Right hindlimb (tissue), 1 donor: ENCODE measurements at places on chromosomes 7 and 10.

DNA sequence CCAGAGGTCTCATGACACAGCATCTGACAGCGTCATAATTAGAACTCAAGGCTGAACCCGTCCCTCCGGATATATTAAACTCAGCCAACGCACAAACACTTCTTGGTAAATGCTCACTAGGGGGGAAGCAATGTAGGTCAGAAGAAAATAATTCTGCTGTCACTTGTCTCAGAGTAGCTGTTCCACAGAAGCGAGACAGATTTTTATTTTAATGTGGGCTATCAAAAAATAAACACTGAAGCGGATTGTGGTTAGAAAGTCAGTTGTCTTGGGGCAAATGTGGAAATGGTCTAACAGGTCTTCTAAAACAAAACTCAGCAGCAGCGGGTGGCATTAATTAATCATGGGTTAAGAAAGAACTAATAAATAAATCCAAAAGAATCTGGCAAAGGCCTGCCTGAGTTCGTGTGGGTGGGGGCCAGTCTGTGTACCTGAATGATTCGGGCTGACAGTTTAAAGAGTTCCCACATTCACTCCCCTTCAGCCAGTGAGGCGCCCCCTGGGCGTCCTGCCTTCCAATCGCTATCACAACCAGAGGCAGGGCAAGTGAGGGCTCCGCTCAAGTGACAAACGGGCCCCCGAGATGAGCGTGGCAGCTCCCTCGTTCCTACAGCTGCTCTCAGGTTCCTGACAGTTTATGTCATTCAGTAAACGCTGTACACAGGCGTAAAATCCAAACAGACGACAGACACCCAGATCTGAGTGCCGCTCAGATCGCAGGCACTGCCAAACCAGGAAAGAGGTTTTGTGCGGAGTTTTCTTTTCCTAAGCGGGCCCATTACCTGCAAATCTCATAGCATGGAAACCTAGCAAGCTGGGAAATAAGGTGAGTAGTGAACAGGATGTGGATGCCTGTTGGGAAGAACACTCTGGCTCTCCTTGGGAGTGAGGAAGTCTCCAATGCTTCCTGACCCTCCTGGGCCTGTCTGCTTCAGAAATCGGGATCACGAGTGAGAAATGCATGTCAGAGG is 52.9 kb downstream of the NRAP start:
- peak; percentile 25 for DNase-seq

DNA sequence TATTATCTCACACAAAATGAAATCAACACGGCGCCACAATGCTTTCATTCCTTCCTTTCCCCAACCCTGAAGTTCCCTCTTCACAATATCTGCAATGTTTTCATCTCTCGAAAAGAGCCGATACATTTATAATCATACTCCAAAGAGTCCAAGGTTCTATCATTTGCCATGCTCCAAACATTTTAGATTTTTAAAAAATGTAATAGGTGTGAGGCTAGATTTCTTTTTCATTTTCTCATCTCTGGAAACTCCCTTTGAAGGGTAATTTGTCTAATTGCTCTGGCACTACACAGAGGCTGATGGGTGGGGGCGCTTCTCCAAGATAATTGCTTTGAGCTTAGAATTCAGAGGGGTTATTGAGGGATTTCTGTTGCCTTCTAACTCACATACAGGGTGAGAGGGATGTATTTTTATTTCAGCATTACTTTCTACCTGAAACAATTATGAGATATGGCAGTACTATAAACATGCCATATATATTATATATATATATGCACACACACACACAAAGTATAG is 4.9 kb downstream of the DLX5 start:
- no peak for DNase-seq

- DNase-seq, result no peak
Observed at GRCh38 chr7:114941692-114942091, 19.8 kb downstream of the MDFIC start.

DNA sequence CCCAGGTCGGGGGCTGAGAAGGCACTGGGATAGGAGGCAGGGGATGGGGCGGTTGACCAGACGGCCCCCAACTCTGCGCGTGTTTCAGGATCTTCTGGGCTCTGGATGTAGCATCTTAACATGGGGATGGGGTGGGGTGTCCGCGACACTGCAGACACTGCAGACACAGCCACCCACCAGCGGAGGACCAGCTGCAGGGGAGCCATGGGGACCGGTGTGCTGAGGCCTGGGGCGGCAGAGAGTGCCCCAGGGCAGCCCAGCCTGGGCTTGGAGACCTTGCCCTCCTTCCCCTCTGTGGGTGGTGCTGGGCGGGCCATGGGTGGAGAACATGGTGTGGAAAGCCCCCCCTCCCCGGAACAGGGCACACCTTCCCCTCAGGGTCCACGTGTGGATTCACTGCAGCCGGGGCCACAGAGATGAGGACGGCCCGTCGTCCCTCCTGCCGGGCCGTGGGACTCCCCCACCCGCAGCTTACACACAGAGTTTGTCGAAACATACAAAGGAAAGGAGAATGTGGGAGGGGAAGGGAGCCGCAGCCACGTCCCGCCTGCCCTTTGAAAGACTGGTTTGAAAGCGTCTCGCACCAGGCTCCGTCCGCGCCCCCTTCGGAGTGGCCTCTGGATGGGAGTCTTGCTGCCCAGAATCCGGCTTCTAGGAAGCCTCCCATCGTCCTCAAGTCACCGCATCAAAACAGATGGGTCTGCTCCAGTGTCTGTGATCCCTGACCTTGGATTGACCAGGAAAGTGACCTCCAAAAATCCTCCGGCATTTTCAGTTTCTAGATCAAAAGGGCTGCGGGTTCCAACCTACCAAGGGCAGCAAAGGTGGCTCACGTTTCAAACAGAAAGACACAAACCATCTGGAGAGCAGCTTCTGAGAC is 91.5 kb upstream of the TCERG1L start:
- no peak for DNase-seq

GRCh38 chr7:101294039-101294831 is 27.4 kb downstream of the IFT22 start:
- no peak for DNase-seq

DNA sequence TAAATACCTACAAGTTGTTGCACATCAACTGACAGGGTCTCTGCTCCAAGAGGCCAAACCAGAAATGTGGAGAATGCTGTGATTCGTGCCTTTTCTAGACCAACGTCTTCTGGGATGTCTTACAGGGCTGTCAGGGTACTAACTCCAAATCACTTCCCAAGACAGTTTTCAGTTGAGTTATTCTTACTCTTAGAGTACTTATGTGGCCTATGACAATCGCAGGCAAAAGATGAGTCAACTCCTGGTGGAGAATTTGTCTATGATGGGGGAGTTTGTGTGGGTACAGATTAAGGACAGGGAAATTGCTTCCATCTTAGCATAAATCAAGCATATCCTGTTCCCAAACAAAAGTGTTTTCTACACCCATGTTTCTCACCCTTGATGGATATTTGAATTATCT is 734.8 kb downstream of the TNS3 start:
- no peak for DNase-seq

DNA sequence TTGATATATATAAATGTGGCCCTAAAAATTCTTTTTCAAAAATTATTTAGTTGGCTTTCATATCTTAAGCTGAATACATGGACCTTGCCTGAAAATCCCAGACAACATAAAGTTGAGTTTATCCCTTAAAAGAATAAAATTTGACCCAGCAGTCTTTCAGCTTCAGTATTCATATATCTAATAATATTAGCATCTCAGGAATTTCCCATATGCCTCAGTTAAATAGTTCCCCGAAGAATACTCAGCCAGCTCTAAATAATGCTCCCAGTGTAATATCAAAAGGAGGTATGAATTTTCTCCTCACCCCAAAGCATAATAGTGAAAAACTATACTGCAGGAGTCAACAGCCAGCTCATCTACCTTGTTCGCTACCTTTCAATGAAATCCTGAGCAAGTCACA is 145.9 kb downstream of the CTNNA3 start:
- DNase-seq, result no peak

DNA sequence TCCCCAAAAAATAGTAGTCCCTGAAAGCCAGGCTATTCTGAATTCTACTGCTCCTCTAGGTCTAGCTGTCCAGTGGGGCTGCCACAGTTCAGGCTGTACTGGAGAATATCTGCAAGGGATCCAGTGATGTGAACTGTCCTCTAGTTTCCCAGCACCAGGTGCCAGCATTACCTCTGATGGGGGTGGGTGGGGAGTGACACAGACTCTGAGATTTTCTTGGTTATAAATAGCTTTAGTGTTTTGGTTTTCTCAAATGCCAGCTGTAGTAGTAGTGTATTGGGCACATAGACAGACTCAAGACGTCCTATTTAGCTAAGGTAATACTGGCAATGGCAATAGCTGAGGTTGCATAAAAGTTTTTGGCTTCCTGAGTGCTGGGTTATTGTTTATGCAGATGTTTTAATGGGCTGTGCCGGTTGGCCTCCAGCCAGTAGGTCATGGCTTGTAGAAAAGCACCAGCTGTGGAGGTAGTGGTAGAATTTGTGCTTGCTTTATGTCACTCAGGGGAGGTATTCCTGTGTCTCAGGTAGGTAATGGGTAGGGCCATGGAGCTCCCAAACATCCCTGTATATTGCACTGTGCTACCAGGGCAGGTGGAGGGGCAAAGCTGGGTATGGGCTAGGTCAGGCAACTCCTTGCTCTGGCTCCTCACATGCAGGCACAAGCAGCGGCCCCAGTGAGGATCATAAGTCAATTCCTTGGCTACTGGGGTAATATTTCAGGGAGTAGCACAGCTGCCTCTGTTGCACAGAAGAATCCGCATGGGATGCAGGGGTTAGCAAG is 338.7 kb upstream of the LRRTM3 start:
- peak; percentile 17 for DNase-seq

- DNase-seq, result no peak
Observed at GRCh38 chr10:110737886-110738634, 93.9 kb downstream of the RBM20 start.

DNA sequence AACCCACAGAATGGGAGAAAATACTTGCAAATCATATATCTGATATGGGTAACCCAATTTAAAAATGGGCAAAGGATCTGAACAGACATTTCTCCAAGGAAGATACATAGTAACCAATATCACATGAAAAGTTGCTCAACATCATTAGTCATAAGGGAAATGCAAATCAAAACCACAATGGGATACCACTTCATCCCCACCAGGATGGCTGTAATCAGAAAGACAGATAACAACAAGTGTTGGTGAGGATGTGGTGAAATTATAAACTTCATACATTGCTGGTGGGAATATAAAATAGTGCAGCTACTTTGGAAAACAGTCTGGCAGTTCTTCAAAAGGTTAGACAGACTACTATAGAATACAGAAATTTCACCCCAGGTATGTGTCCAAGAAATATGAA is 19.3 kb downstream of the AOC1 start:
- no peak for DNase-seq

- peak; percentile 66 for DNase-seq
Observed at GRCh38 chr10:69629897-69630650, at the start of gene FAM241B. Gene FAM241B, plus strand, starts transcription at chr10:69630247. Its CDS starts 1,497 bp downstream, at chr10:69631744.

GRCh38 chr10:103921750-103922195 is 3.8 kb upstream of the STN1 start:
- no peak for DNase-seq

DNA sequence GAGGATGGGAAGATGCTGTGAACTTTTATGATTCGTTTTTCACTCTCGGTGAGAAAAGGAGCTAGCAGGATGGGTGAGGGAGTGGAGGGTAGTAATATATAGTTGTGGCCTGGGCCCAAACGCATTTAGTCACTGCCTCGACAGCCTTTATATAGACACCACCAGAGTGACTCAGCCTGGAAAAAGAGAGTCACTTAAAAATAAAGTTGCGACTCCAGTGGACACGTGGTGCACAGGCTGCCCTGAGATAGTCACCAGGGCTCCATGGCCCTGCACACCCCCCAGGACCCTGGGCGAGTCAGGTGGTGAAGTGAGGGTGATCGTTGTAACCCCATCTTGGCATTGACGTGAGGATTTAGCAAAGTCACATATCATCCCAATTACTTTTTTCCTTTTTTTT is 106.7 kb downstream of the CUX1 start:
- DNase-seq, result no peak

DNA sequence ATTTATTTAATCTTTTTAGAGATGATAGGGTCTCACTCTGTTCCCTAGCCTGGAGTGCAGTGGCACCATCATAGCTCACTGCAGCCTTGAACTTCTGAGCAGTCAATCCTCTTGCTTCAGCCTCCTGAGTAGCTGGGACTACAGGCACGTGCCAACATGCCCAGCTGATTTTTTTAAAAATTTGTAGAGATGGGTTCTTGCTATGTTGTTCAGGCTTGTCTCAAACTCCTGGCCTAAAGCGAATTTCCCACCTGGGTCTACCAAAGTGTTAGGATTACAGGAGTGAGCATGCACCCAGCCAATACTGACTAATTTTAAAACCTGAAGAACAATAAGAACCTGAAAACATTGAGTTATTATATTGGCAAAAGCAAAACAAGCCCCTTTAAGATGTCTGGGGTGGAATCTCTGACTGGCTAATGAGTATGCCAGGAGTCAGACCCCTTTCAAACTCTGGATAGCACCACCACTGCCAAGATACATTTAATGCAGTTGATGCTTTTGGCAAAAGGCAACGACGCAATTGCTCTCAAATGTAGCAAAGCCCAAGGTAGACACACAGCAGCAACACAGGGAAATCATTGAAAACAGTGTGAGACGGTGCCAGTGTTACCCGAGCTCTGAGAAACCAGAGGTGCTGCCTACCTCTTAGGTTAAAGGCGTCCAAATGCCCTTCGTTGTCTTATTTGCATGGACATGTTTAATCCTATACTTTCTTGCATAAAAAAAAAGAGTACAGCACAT is 40.7 kb upstream of the TOMM7 start:
- no peak for DNase-seq

DNA sequence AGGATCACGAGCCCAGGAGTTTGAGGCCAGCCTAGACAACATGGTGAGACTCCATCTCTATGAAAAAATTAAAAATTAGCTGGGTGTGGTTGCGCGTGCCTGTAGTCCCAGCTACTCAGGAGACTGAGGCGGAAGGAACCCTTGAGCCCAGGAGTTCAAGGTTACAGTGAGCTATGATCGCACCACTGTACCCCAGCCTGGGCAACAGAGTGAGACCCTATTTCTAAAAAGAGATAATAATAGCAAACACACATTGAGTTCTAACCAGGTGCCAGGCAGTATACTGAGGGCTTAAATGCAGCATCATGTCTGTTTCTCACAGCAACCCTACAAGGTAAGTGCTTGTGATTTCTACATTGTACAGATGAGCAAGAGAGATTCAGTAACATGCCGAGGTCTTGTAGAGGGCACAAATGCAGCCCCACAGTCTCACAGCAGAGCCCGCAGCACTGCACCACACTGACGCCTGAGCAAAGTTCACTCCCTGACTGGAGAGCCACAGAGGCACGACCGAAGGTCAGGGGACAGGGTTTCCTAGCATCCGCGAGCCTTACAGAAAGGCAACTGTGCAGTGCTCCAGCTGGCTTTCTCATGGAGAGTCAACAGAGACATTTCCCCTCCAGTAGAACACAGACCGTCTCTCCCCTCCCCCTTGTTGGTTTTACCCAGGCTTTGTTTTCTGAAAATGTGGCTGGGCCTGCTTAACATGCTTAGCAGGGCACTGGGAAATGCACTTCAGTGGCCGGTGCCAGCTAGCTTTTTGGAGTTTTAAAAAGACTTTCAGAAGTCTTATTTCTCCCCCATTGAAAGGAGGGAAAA is 36.5 kb downstream of the PDSS1 start:
- DNase-seq, result no peak
